A549 (cell line): ENCODE measurements at places on chromosomes 3 and 15.

GRCh38 chr15:83610901-83611685, 42.8 kb upstream of the ADAMTSL3 start:
- no peak for DNase-seq

DNA sequence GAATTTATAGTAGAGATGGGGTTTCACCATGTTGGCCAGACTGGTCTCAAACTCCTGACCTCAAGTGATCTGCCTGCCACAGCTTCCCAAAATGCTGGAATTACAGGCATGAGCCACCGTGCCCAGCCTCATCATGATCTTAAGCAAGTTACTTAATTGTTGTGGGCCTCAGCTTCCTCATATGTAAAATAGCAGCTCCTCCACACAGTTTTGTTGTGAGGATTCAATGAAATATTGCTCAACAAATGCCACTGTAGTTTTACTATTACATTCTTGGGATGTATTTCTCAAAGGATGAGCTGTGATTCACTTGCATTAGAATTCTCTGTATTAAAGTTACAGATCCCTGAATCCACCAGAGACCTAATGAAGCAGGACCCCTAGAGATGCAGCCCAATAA, 168.8 kb downstream of the ADAMTS9 start:
- DNase-seq = no peak

DNA sequence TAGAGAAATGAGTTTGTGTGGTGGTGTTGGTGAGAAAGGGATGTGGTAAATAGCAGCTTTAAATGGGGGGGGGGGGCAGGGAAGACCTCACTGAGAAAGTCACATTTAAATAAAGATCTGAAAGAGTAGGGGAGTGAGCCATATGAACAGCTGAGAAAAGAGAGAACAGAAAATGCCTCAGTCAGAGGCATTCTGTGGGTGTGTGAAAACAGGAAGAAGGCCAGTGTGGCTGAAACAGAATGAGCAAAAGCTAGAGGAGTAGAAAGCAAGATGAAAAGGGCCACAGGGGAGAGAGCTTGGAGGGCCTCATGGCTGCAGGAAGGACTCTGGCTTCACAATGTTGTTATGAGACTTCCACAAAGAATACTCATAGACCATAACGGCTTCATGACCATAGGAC, 783.3 kb downstream of the ZPLD1 start:
- DNase-seq = no peak

DNA sequence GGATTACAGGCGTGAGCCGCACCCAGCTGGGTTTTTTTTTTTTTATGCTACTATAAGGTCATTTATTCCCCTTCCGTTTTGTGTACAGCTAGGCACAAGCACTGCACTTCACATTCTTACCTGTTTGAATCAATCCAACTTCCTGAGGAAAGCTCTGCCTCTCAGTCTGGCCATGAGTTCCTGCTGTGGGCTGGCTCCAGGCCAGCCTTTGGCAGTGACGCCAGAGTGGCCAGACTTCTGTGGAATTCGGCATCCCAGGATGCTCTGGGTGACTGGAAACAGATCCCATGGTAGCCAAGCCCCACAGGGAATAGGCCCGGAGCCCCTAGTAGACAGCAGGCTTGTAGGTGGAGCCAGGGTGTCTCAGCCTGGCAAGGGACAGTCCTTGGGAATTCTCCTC, 21.5 kb upstream of the TIMP4 start:
- peak; percentile 46 for DNase-seq

- no peak for DNase-seq
Measured at GRCh38 chr15:40463279-40463678, 7.5 kb upstream of the CHST14 start.

DNA sequence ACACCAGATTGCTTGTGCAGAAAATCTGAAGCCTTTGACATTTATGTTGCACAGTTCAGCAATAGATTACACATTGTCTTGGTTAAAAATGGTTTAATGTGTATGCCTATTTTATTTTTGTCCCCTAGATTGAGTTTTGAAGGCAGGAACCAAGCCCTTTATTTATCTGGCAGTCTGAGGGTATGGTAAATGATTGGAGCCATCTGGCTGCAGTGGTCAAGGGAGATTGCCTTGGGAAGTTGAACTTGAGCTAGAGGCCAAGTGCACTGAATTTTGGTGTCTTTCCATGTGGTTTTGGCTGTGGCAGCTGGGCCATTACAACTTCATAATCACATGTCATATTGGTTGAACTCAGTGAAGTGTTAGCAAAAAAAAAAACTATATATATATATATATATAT, 248.7 kb upstream of the C2CD4B start:
- no peak for DNase-seq

- DNase-seq = peak; percentile 19
Measured at GRCh38 chr15:82768414-82769054, 37.3 kb downstream of the FSD2 start.

DNA sequence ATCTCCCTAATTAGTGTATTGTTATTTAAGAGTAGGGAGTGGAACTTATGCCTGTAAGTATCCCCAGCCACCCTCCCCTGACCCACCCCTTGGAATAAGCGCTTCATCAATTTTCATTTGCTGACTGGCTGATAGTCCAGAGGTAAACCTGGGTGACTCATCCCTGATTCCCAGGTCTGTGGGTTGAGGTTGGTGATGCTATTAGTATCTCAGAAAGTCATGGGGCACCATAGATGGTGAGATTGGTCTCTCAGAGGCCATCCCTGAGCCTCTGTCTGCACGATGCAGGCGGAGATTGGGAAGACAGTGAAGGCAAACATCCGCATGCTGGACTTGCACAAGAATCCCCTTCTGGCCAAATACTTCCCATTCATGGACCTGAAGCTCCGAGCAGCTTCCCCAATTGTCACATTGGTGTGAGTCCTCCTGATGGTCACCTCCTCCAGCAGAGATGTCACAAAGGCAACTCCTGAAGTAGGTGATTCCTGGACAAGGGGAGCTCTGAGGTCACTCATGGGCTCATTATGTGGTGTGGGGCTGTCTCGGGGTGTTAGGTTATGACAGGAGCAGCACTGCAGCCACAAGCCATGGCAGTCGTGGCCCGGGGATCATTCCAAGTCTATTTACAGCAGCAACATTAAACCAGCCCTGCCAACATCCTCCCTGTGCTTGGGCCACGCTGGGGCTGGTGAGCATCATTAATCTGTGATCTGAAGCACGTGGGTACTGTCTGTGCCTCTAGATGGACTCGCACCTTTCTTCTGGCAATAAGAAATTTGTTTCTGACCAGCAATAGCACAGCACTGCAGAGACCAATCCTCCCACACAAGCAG, 6.8 kb upstream of the TXNRD3 start:
- DNase-seq = no peak

- DNase-seq = peak; percentile 43
Measured at GRCh38 chr3:122415104-122415744, 638 bp downstream of the WDR5B start.

- DNase-seq = no peak
Measured at GRCh38 chr3:99472385-99472784, 166.0 kb upstream of the COL8A1 start.

GRCh38 chr3:111943533-111943932, 35.3 kb upstream of the ABHD10 start:
- no peak for DNase-seq

- DNase-seq = no peak
Measured at GRCh38 chr3:158728851-158729250, 3.4 kb downstream of the RARRES1 start.

- DNase-seq = no peak
Measured at GRCh38 chr3:159080821-159081220, 279.0 kb downstream of the MFSD1 start.

DNA sequence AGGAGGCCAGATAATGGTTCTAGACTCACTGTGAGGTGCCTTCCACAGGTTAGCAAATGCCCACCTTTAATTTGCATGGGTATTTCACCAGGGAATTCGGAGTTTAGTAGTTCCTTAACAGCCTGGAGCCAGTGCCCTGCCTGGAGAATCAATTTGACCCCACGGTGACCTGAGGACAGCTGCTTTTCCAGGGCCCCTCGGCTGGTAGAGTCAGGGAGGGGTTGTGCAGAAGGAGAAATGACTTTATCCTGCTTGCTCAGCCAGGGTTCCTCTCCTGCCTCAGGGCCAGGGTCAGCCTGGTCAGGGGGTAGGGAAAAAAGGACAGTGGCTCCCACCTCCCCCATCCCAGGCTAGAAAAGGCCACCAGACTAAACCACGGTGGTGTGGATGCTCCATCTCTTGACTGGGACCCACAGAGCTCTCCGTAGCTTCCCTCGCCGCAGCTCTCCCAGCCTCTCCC, 12.0 kb downstream of the DLL4 start:
- no peak for DNase-seq

DNA sequence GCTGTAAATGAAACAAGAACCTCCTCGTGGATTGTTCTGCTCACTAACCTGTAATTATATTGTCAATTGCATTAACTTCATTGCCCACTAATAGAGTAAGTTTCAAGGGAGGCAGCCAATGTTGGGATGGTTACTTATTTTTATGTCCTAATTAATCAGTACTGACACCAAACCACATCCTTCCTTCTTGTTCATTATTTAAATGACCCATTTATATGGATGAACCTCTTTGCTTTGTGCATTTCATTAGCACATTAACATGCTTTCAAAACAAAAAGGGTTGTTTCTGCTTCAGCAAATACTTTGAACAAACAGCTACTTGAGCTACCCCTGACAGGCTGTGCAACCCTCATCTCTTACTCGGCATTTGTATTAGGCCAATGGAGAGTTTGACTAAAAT, 374.2 kb downstream of the MECOM start:
- no peak for DNase-seq

DNA sequence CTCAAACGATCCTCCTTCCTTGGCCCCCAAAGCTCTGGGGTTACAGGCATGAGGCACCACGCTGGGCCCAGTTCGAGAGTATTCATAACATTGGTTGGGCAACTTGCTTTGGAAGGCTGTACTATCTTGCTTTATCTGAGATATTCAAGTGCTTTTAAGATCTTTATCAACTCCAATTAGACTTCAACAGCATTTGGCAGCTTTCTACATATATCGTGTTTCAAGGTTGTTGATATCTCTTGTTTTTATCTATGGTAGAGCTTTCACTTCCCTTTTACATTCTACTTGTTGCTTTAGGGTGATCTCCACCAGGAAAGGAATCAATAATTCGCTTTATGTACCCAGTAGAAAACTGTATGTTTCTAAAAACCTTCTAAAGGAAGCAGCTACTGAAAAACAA, 395.3 kb downstream of the IL5RA start:
- DNase-seq = no peak

GRCh38 chr3:191336833-191337232, 6.5 kb upstream of the UTS2B start:
- no peak for DNase-seq

DNA sequence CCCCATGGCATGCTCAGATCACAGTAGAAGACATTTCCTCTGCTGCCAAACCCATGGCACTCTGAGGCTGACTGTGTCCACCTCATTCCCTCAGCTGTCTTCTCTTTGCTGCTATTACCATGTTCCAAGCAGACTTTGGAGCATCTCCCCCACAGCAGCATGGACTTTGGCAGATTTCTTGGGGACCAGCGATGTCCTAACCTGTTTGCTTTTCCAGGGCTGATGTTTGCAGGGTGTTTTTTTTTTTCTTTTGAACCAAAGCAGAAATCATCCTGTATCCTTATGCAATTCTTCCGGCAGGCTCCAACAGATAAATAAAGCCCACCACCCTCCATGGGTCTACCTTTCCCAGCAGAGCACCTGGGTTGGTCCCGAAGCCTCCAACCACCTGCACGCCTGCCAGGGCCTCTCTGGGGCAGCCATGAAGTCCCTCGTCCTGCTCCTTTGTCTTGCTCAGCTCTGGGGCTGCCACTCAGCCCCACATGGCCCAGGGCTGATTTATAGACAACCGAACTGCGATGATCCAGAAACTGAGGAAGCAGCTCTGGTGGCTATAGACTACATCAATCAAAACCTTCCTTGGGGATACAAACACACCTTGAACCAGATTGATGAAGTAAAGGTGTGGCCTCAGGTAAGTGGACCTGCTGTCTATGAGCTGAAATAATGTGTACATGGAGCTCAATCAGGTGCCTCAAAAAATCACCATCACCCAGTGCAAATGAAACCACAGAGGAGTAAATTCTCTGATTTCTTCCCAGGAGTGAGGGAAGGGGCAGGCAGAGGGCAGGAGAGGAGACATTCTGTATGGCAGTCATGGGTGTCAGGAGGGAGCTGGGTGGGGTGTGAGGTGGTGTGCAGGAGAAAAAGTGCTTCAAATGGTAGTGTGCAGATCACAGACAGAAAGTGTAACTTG, at the start of gene AHSG:
AHSG (plus strand) TSS at position 340 of the 916 bp plus-strand sequence; CDS start at position 422, 82 bp downstream.
- no peak for DNase-seq

- no peak for DNase-seq
Measured at GRCh38 chr3:109926376-109926775, 589.0 kb upstream of the DPPA4 start.

GRCh38 chr3:177973241-177973840, 562.9 kb upstream of the KCNMB2 start:
- DNase-seq = no peak

DNA sequence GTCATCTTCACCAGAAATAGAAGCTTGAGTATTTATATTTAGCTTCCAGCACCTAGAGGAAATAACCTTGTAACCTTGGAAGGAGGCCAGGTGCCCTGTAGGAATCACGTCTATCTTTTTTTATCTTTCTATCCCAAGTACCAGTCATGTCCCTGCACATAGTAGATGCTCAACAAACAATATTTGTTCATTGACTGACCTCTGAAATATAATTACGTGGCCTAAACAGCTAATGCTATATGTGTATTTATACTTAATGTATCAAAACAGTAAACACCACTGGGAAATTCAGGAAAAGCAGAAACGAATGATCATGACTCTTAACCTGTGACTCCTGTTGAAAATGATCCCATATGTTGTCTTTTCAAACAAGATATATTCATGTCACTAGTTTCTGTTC, 97.9 kb upstream of the ADAMTSL3 start:
- DNase-seq = no peak

GRCh38 chr3:56974247-56974930, 86.1 kb upstream of the SPATA12 start:
- DNase-seq = no peak

DNA sequence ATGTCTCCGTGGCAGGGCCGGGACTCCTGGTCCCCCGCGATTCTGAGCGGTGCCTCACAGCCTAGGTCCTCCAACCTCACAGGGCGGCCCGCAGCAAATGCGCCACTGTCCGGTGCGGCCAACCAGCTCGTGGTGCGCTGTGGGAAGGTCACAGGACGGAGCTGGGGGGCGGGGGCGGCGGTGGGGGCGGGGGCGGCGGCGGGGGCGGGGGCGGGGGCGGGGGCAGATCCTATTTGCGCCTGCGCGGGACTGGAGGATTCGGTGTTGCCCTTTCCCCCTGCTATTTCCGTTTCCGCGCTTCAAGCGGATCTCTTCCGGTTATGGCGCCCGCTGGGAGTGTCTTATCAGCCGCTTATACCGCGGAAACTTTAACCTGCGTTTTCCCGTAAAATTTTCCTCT, 106.7 kb upstream of the SNRPN start:
- DNase-seq = peak; percentile 62

GRCh38 chr3:28651159-28651558, 302.5 kb upstream of the AZI2 start:
- no peak for DNase-seq
